Activated B cell treated with CpG ODN at 0.5 μM for 24 hours (primary cell): ENCODE measurements at places on chromosomes 11 and 22.

DNA sequence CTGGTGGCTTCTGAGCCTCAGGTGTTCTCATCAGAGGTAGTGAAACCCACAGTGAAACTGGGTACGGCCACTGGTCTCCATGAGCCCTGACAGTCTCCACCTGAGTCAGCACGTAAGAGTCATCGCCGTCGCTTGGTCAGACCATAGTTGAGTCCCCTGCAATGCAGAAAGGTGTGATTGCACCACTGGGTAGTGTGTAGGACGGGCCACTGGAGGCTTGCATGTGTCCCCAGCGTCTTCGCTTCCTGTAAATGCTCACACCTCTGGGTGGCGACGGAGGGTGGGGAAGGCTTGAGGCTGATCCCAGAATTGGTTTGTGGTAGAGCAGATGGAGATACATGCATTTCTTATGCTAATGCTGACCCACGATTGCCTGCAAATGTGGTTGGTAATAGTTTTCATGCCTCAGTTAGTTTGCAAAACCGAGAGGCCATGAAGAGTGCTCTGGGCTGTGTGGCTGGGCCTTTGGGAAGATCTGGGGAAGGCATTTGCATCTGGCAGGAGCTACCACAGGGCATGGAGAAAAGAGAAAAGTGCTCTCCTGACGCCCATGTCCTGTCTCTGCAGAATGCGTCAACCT is 26.5 kb downstream of the CTTN start:
- no peak for DNase-seq

GRCh38 chr11:42234451-42234951 is 775.0 kb upstream of the LRRC4C start:
- no peak for DNase-seq

- no peak for DNase-seq
Observed at GRCh38 chr22:48192920-48193319, 1430.5 kb downstream of the TBC1D22A start.

DNA sequence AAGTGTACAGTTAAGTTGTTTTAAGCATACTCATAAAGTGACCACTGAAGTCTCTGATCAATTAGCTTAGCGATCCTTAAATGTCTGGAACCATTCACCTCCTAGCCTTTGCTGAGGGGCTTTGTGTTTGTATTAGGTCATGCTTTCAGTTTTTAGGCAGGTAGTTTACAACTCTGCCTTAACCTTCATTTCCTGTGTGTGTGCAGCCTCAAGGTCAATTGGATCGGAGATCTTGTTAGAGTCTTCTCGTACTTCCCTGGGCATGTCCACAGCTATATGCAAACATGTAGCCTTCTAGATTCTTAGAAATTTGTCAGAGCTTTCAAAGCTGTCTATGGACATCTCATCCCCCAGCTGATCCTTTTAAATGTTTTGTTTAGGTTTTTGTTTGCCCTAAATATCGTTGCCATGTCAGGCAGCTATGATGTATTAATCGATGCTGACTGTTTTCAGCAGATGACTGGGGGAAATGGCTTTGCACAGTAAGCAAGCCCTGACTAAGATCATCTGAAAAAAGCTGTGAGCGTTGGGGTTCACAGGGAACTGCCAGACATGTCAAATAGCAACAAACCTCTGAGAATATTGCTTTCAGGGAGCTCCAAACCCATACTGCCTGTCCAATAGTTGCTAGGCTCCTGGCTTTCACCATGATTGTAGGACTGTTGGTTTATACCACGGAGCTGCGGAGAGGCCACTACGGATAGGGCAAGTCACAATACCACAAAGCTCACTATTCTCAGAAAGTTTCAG is 45.6 kb downstream of the GLYAT start:
- no peak for DNase-seq

DNA sequence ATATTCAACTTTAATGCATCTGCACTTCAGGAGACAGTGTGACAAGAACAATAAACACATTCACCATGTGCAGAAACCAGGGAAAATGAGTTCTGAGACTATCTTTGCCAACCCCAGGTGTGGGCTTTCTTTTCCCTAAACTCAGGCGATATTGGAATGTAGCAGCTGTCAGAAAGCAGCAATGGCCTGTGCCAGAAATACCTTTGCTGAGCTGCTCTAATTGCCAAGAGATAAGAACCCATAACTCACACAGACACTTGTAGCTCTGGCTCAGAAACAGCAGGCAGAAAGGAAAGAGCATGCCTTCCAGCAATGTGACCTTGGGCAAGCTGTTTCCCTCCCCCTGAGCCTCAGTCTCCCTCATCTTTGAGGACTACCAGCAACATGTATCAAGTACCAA is 77.6 kb downstream of the PLEKHA7 start:
- DNase-seq, result no peak

- DNase-seq, result no peak
Observed at GRCh38 chr11:114077482-114078305, 18.2 kb downstream of the ZBTB16 start.

DNA sequence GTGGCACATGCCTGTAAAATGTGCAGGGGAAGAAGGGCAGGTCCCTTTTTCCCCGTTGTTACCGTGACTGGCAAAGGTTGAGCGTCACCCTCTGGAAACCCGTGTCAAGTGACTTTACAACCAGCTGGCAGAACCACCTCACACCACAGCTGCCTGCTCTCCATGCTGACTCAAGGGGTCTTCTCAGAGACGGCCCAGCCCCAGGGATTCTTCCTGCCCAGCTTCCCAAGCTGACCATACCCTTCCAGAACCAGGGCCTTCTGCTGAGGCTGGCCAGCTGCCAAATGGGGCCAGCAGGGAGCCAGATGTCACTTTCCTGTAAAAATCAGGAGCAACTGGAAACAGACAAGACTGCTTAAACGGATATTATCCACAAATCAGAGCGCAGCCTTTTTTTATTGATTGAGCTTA is 6.3 kb downstream of the PC start:
- DNase-seq, result no peak

- DNase-seq, result no peak
Observed at GRCh38 chr11:1671658-1672057, 25.3 kb upstream of the KRTAP5-6 start.

DNA sequence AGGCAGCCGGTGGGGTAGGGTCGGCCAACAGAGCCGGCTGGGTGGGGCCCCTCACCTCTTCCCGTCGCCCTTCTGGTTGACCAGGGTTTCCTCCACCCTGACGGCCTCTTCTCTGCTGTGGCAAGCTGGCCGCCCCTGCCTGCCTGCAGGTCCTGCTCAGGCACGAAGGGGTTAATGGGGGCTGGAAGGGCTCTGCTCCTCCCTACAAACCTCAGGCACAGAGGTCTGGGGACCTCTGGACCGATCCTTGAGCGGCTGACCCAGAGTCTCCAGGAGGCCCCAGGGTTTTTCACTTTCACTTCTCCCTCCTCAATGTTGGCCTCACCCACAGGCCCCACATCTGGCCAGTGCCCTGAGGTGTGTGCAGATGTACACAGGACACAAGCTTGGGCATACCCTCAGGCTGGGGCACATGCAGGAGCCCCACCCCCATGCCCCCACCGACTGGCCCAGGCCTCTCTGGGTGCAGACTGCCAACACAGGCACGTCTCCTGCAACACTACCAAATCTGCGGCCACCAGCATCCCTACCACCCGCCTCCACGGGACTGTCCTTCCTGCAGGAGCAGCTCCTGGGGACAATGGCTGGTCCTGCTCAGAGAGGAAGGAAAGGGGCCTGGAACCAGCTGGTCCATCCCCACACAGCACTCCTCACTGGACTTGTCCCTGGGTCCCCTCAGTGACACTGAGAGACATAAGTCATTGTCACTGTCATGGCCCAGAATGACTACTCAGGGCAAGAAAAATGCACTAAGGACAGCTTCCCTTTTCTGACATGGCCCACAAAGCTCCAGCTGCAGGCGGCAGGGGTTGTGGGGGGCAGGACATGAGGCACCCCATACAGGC is 3.2 kb upstream of the TBX1 start:
- DNase-seq, result no peak

DNA sequence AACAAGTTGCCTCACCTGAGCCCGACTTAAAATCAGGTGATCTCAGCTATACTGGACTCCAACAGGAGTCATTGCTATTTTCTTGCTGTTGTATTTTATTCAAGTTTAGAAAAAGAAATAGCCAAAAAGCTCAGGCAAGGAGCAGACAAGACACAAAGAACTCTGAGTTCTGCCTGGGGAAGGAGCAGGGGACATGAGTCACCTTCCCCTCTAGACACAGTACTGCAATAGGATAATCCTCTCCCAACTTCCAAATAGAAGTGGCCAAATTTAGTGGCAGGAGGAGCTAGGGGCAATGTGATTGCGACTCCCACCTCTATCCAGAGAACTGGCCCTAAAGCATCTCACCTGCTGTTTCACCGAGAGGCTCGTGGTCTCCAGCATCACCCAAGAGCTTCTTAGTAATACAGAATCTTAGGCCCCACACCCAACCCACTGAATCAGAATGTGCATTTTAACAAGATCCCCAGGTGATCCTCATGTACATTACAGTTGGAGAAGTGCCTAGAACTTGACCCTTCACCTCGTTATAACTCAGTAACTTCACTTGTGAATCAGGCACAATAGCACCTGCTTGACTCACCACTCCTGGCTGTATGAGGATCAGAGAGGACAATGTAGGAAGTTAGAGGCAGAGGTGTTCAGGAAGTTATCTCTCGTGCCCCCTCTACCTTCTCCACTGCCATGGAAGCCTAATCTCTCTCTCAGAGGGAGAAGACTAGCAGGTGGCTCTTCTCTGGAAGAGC is 56.8 kb upstream of the FBXO3 start:
- DNase-seq, result no peak

DNA sequence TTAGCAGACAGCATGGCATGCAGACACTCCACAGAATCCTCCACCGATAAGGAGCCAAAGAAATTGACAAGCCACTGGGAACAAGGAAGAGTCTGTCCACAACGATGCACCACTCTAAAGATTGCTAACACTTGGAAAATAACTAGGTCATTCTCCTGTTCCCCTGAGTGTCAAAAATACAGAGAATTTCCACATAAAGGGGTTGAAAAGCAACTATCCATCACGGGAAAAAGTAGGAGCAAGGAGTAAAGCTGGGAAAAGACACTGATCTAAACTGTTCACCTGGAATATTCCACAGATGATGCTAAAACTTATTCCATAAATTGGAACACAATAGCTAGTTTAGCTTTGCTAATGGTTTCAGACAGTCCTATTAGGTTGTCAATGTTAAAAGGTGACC is 47.0 kb upstream of the SLC25A1 start:
- no peak for DNase-seq

- DNase-seq, result no peak
Observed at GRCh38 chr11:115298300-115299012, 205.8 kb downstream of the CADM1 start.

DNA sequence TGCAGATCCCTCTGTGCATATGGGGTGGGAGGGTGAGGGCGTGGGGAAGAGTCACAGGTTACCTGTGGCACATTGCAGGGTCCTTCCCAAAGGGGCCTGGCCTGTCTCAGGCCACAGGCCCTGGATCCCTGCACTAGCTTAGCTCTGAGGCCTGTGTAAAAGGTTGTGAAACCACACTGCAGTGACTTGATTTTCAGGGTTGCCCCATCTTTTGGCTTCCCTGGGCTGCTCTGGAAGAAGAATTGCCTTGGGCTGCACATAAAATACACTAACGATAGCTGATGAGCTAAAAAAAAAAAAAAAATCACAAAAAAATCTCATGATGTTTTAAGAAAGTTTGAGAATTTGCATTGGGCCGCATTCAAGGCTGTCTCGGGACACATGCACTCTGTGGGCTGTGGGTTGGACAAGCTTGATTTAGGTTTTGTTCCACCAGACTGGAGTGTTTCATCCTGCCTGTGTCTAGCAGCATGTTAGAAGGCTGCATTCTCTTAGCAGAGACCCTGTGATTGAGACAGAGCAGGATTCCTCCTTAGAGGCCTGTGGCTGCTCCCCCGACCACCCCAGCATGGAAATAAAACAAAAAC is 35.9 kb upstream of the TREH start:
- no peak for DNase-seq

GRCh38 chr11:6251120-6251733 is 8.4 kb upstream of the CCKBR start:
- no peak for DNase-seq

GRCh38 chr11:122127020-122127419 is 11.0 kb upstream of the BLID start:
- no peak for DNase-seq

GRCh38 chr22:47210112-47210657 is 447.7 kb downstream of the TBC1D22A start:
- no peak for DNase-seq

DNA sequence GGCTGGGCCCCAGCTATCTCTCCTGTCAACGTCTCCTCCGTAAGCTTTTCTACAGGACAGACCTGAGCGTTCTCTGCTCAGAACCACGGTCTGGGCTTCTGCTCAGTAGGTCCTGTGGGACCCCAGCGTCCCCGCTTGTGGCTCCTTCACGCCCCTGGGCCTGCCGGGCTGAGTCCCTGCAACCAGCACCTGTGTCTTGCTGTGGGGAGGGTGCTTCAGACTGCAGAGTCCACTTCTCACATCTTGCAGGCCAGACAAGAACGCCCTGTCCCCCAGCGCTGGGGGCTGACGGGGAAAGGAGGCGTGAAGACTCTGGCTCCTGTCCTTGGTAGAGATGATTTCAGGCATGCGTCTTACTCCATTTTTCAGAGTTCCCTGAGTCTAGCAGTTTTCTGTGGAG is 1480.8 kb downstream of the BRD1 start:
- no peak for DNase-seq

DNA sequence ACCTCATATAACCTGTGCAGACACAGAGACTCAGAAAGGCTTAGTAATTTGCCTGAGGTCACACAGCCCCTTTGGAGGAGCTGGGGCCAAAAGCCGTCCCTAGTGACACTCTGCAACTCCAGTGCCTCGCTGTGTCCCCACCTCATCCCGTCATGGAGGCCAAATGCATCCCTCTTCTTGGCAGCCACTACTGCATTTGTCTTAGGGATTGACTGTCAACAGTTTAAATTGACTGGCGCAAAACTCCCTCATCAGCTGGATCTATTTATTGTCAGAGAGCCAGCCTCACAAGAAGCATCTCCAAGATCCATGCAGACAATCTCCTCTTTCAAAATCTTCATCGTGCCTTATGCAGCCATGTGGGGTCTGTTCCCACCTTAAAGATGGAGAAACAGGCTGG is 35.7 kb downstream of the ANO1 start:
- DNase-seq, result no peak

GRCh38 chr11:7657306-7658025 is 15.8 kb downstream of the CYB5R2 start:
- no peak for DNase-seq

GRCh38 chr22:20108757-20109230 is 7.1 kb upstream of the RANBP1 start:
- no peak for DNase-seq

DNA sequence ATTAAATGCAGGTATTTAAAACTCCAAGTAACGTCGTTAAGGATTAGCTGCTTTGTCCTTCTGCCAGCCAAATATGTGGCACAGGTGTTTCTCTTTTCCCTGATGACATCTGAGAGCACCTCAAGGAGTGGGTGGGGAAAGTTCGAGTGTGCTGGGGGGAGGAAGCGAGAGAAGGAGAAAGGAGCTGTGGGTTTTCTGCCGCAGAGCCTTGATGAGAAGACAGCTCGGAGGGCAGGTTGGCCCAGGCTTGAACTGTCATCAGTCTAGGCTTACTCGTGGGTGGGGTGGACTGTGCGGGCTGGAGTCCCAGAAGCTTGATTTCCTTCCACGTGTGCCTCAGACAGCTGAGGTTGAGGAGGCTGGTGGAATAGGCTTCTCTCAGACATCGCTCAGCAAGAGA is 15.2 kb upstream of the SORL1-AS1 start:
- DNase-seq, result no peak

- no peak for DNase-seq
Observed at GRCh38 chr11:27977031-27977430, 130.9 kb downstream of the KIF18A start.

GRCh38 chr11:29534836-29535235 is 482.0 kb downstream of the KCNA4 start:
- no peak for DNase-seq
